ENCODE measurements at places on chromosomes 16 and 17. TPM values are rescaled to one million over a fixed set of nuclear protein-coding genes. Genes with fewer than 3 reads are reported as not detected.

- H3K36me3 ChIP-seq: no peaks in the 10 kb centered on the region
- 0 out of 2 replicates have a peak, but pooled peaks cover 5% of the 10 kb centered on the region for H3K27me3 ChIP-seq
- no peak overlapping the region for H3K4me3 ChIP-seq
- H3K4me1 ChIP-seq: no peaks in the 10 kb centered on the region
Observed at GRCh38 chr16:87231295-87231694, 85.9 kb downstream of the C16orf95 start.

Gene CX3CL1
- polyA plus RNA-seq: not detected

GRCh38 chr17:81707725-81708646 is 4.1 kb upstream of the SLC25A10 start:
- H3K36me3 ChIP-seq: no peaks in the 10 kb centered on the region
- H3K4me3 ChIP-seq: no peak overlapping the region
- H3K4me1 ChIP-seq: peaks cover 20% of the 10 kb centered on the region
- H3K27me3 ChIP-seq: no peaks in the 10 kb centered on the region
- no peak overlapping the region for H3K27ac ChIP-seq
- no peak for DNase-seq

Gene NPTX1
- 0.39 TPM for polyA plus RNA-seq

Gene SPPL2C
- not detected for polyA plus RNA-seq

GRCh38 chr16:373848-374615 is 3.7 kb upstream of the MRPL28 start:
- no peak overlapping the region for H3K27ac ChIP-seq
- H3K4me3 ChIP-seq: no peak overlapping the region
- no peaks in the 10 kb centered on the region for H3K36me3 ChIP-seq
- peaks cover 8% of the 10 kb centered on the region for H3K4me1 ChIP-seq

GRCh38 chr17:545156-545555 is 169.5 kb downstream of the VPS53 start:
- DNase-seq: no peak
- H3K27me3 ChIP-seq: no peaks in the 10 kb centered on the region
- H3K4me3 ChIP-seq: no peak overlapping the region
- H3K36me3 ChIP-seq: no peaks in the 10 kb centered on the region
- H3K27ac ChIP-seq: no peak overlapping the region

DNA sequence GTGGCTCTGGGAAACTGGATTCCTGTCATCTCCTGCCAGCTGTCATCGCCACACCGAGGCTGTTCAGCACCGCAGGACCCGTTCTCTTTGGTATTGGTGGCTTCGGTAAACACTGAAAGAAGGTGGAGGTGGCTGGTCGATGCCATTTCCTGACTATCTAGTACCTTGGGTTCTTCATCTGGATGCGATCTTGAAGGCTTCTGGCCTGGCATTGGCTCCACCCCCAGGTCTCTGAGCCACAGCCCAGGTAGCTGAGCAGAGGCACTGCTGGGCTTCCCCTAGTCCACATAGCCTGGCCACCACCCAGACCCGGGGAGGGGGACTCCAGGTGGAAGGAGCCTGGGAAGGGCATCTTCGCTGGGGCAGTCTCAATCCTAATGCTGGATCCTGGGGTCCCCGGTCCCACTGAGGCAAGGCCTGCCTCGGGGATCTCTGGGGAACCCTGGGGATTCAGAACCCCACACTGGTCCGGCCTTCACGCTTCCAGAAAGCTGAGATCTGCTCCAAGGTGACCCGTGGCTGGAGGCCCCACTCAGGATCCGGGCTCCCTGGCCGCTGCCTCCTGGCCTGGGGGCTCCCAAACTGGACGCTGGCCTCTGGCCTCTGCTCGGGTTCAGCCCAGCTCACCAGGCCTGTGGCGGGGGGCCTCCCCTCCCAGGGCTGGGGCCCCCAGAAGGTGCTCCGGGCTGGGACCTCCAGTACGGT is 1.8 kb downstream of the C16orf54 start:
- no peak for DNase-seq
- H3K27ac ChIP-seq: no peak overlapping the region
- no peak overlapping the region for H3K4me3 ChIP-seq
- H3K27me3 ChIP-seq: peaks cover 8% of the 10 kb centered on the region
- H3K4me1 ChIP-seq: no peaks in the 10 kb centered on the region

DNA sequence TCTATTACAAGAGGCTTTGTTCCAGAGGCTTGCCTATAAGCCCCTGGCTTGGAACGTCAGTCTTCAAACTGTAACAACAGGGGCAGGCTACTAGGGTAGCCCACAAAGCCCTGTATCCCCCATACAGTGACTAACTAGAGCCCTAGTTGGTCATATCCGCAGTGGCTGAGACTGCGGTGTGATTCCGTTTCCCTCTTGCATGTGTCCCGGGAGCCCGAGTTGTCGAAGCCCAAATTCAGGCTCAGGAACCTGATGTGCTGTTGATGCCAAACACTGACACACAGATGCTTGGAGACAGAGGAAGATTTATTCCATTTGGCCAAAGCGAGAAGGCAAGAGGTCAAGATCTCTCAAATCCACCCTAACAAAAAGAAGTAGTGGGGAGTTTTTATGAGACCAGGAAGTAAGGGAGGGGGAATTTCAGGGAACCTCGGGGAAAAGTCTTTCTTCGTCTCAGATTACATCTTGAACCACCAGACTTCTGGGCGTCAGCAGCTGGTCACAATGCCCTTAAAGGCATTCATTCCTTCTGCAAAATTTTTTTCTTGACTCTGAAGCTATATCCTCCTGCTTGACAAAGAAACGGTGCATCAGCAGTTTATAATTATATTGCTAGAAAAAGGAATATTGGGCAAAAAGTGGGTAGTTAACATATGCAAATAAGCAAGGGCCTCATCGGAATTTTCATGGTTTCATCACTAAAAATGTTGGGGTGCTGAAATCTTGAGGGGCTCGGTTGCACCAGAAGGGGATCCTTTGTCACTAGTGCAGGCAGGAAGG is 879 bp downstream of the SLFN5 start:
- DNase-seq: peak; percentile 86
- H3K4me1 ChIP-seq: peaks cover 30% of the 10 kb centered on the region
- H3K27ac ChIP-seq: peak overlapping the region; percentile 100
- H3K27me3 ChIP-seq: no peaks in the 10 kb centered on the region
- H3K4me3 ChIP-seq: peak overlapping the region; percentile 98
- peaks cover 13% of the 10 kb centered on the region for H3K36me3 ChIP-seq

Gene KPNA2
- 159 TPM for polyA plus RNA-seq

Gene PGS1
- polyA plus RNA-seq: 28.6 TPM

Gene DNAAF8
- 2.3 TPM for polyA plus RNA-seq

Gene LGALS3BP
- 8.6 TPM for polyA plus RNA-seq

- no peaks in the 10 kb centered on the region for H3K27me3 ChIP-seq
- no peak for DNase-seq
- H3K4me1 ChIP-seq: 0 out of 2 replicates have a peak, but pooled peaks cover 7% of the 10 kb centered on the region
Observed at GRCh38 chr17:2302778-2303203, 794 bp downstream of the SMG6 start.

Gene EMP2
- polyA plus RNA-seq: 73.7 TPM

DNA sequence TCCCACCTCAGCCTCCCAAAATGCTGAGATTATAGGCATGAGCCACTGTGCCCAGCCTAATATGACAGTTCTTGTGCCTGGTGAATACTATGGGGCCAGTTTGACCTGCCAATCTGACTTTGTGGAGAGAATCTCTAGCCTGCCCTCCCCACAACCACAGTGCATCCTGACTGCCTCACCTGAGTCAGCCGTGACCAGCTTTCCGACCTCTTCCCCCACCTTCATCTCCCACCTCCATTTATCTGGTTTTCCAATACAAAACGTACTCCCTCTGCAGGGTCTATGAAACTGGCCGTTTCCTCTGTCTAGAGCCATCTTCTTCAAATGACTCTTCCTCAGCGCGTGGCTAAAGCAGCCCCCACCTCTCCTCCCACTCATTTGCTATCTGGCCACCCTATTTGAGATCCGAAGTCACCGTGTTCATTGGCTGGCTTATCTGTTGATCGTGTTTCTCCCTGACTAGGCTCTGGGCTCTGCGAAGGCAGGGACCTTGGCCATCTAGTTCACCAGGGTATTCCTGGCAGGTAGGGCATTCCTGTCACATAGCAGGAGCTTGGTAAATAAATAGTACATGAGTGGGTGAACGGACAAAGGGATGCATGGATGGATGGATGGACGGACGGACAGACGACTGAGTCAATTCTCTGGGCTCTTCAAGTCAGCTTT is 22.3 kb upstream of the PLLP start:
- H3K4me1 ChIP-seq: no peaks in the 10 kb centered on the region
- no peak for DNase-seq
- no peak overlapping the region for H3K4me3 ChIP-seq

DNA sequence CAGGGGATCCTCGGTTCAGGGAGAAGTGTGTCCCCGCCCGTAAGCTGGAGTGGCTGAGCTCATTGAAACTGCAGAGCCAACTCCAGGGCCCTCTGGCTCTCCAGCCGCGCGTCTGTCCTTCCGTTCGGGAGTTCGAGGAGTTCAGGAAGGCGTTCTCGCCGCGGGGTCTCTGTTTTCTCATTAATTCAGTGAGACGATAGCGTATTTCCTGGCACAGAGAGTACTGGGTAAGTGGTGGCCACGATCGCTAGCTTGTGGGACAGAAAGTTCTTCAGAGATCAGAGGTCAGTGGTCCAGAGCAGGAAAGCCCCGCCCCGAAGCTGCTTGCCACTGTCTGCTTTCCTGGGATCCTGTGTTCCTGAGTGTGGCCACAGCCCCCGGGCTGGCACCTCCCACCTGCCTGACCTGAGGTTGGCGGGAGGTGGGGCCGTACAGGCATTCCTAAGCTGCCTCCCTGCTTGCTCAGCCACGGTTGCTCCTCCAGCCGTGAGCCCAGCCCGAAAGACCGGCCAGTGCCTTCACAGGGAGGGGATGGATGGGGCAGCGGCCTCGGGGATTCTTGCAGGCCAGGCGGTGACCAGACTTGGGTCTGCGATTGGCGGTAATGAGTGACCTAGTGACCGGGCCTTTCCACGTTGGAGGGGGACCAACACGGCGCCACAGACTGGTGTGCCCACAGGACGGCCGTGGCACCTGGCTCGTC is 8.9 kb downstream of the BAIAP2 start:
- H3K4me1 ChIP-seq: peaks cover 35% of the 10 kb centered on the region
- no peak for DNase-seq
- no peak overlapping the region for H3K4me3 ChIP-seq
- no peaks in the 10 kb centered on the region for H3K27me3 ChIP-seq
- no peak overlapping the region for H3K27ac ChIP-seq
- H3K36me3 ChIP-seq: no peaks in the 10 kb centered on the region

GRCh38 chr17:62172492-62173291 is 107.6 kb upstream of the MED13 start:
- no peaks in the 10 kb centered on the region for H3K27me3 ChIP-seq
- no peaks in the 10 kb centered on the region for H3K36me3 ChIP-seq
- peak; percentile 14 for DNase-seq
- H3K4me3 ChIP-seq: no peak overlapping the region
- H3K4me1 ChIP-seq: peaks cover 7% of the 10 kb centered on the region
- no peak overlapping the region for H3K27ac ChIP-seq

- DNase-seq: no peak
- H3K36me3 ChIP-seq: no peaks in the 10 kb centered on the region
- H3K27me3 ChIP-seq: no peaks in the 10 kb centered on the region
- peaks cover 7% of the 10 kb centered on the region for H3K4me1 ChIP-seq
Observed at GRCh38 chr17:76541739-76542454, 2.1 kb downstream of the PRCD start.

- H3K27ac ChIP-seq: no peak overlapping the region
- H3K4me3 ChIP-seq: no peak overlapping the region
- H3K36me3 ChIP-seq: no peaks in the 10 kb centered on the region
- peak; percentile 10 for DNase-seq
- H3K27me3 ChIP-seq: no peaks in the 10 kb centered on the region
Observed at GRCh38 chr17:60888812-60889709, 211.4 kb downstream of the BCAS3 start.

Gene INCA1
- 1.2 TPM for polyA plus RNA-seq

- H3K27me3 ChIP-seq: no peaks in the 10 kb centered on the region
- no peak overlapping the region for H3K27ac ChIP-seq
- peak; percentile 77 for DNase-seq
- H3K36me3 ChIP-seq: no peaks in the 10 kb centered on the region
- H3K4me3 ChIP-seq: peak overlapping the region; percentile 62
Observed at GRCh38 chr17:21119247-21119918, 7.4 kb upstream of the DHRS7B start.

Gene PEX12
- 6.7 TPM for polyA plus RNA-seq

GRCh38 chr16:53629607-53630312 is 73.9 kb downstream of the RPGRIP1L start:
- DNase-seq: no peak
- peaks cover 20% of the 10 kb centered on the region for H3K36me3 ChIP-seq
- no peaks in the 10 kb centered on the region for H3K27me3 ChIP-seq
- H3K4me1 ChIP-seq: no peaks in the 10 kb centered on the region
- H3K27ac ChIP-seq: no peak overlapping the region

Gene ZNF423
- 0.72 TPM for polyA plus RNA-seq

DNA sequence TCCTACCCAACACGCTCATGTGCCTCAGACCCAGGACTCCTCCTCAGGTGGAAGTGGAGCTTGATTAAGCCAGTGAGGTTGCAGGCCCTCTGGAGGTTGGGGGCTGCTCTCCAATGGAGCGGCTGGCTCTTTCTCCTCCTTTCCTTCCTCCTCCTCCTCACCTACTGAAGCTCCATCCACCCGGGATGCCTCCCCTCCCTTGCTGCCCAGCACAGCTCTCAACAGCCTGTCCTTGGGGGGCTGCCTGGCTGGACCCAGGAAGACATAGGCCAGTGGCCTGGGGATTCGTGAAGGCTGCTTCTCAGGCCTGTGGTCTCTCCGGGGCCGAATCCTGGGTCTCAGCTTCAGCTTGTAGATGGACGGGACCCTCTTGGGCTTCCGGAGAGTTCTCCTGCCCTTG is 8.2 kb downstream of the GAS2L2 start:
- H3K27ac ChIP-seq: no peak overlapping the region
- H3K4me1 ChIP-seq: no peaks in the 10 kb centered on the region
- H3K36me3 ChIP-seq: no peaks in the 10 kb centered on the region

- no peak overlapping the region for H3K4me3 ChIP-seq
- no peak overlapping the region for H3K27ac ChIP-seq
- peaks cover 42% of the 10 kb centered on the region for H3K27me3 ChIP-seq
- no peaks in the 10 kb centered on the region for H3K36me3 ChIP-seq
- no peak for DNase-seq
Observed at GRCh38 chr17:77534137-77534536, 393.4 kb downstream of the SEC14L1 start.

- no peak overlapping the region for H3K27ac ChIP-seq
- DNase-seq: no peak
- peaks cover 8% of the 10 kb centered on the region for H3K4me1 ChIP-seq
- H3K4me3 ChIP-seq: no peak overlapping the region
- H3K36me3 ChIP-seq: no peaks in the 10 kb centered on the region
- no peaks in the 10 kb centered on the region for H3K27me3 ChIP-seq
Observed at GRCh38 chr17:82966415-82966814, 113.0 kb upstream of the METRNL start.

Gene EVPL
- not detected for polyA plus RNA-seq

Gene ORMDL3
- polyA plus RNA-seq: 13.2 TPM

Gene DPEP3
- polyA plus RNA-seq: not detected
